ENCODE measurements at places on chromosomes 1 and 21. TPM values are rescaled to one million over a fixed set of nuclear protein-coding genes. Genes with fewer than 3 reads are reported as not detected.

FCRL4 gene
- not detected for total RNA-seq

CFAP74 gene
- total RNA-seq = not detected

PDE4DIP gene
- total RNA-seq = 50.9 TPM

HES3 gene
- total RNA-seq = not detected
